ENCODE measurements at places on chromosomes 6 and 20. TPM values are rescaled to one million over a fixed set of nuclear protein-coding genes. Genes with fewer than 3 reads are reported as not detected.
A peak's percentile ranks its signal among the peaks of the same experiment; 100 is the strongest.

DNA sequence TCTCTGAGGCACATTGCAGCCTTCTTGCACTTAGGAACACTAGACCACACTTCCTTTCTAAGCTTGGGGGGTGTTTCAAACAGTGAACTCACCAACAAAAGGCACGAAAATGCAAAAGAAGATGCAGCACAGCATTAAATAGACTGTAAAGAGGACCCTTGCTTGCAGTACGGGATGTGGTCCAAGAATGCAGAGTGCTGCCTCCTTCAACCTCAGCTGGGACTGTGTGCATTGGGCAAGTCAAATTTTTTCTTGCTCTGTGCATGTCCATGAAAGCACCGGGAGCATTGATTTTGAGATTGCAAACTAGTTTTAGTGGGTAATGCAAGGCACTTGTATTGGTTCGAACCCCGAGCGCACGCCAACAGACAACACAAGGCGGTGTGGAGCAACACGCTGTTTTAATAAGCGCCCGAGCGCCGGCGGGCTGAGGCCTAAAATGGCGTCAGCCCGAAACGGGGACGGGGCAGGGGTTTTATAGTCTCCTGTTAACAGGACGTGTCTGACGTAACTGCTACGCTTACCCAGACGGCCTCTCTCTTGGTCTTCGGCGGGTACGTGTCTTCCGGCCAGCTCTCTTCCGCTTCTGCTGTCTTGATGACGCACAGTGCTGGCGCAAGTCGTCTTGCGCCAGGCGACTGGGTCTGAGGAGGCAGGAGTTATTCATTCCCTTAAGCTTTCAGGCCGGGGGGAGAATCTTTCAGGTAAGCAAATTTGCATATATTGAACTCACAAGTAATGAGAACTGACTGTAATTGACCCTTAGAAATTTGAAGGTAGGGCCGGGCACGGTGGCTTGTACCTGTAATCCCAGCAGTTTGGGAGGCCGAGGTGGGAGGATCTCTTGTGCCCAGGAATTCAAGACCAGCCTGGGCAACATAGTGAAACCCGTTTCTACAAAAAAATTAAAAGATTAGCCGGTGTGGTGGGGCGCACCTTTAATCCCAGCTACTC, 18.7 kb upstream of the ZFP64 start:
- no peak for DNase-seq

DNA sequence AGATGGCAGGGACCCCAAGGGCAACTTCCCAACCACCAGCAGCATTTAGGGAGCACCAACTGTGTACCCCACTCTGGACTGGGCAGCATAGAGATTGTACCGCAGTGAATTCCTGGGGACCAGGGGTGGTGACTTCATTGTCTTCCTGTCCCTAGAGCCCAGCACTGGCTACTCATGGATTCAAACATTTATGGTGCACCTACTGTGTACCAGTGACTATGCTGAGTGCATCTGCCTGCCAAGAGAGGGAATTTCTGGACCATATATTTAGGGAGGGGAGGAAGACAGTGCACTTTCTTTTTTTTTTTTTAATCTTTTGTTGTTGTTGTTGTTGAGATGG, 55.3 kb downstream of the UBE2V1 start:
- no peak for DNase-seq

DNA sequence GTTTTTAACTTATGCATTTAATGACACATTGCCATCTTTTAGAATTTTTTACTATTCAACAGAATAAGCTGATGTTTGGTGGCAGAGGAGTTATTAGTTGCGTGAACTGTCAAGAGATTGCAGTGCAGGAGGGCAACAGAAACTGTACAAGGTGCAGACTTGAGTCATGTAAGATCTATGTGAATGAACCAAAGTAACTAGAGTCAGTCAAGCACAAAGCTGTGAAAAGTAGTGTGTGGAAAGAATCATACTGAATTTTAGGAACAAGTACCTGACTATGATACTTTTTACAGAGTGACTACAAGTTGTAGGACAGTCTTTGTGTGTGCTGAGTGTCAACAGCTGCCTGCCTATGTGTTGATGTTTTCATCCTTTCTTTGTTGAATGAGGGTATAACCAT, 2.7 kb upstream of the C6orf163 start:
- no peak for DNase-seq

DNA sequence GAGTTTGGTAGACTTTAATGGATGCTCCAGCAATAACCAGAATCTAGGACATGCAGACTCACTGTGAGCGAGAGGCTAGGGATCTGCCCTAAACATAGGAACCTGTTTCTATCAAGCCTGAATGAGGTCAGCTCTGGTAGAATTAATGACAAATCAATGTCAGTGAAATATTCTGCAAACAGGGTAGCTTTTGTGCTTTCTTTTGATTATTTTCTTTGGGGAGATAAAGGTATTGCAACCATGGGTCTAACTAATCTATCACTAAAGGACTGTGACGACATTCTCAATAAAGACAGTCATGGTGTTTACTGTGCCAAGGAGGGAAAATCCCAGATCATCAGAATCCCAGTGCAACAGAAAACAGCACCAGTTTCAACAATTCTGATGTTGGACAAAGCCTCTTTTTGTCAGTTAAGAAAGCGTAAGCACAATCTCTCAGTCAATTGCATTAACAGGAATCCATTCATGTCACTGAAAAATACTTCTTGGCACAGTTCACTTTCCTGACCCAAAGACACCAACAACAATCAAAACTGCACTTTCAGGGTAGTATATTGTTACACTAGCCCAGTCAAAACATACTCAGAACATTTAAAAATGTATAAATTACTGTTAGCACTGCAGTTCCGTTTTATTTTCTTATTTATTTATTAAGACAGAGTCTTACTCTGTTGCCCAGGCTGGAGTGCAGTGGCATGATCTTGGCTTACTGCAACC, 36.8 kb upstream of the SMIM29 start:
- DNase-seq: no peak

GRCh38 chr6:141988954-141989705, 143.6 kb upstream of the GJE1 start:
- DNase-seq: peak; percentile 26

- no peak for DNase-seq
These were observed 85.1 kb downstream of the MDN1 start for GRCh38 chr6:89734526-89734925.

DNA sequence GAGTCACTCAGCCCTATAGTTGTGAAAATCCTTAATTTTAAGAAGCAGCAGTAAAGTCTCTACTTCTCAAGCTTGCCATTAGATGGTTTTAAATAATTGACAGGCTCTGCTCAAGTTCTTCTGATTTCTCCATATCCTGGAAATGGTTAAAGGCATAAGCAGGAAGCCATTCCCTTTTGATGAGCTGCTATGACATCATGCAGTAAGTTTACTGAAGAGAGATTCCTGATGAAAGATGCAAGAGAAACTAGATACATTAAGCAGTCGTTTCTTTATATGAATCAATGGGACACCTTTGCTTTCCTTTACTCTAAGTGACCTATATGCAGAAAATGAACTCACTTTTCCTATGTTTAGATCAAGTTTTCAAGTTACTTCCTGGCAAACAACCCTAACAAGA, 9.8 kb downstream of the POPDC3 start:
- no peak for DNase-seq

DNA sequence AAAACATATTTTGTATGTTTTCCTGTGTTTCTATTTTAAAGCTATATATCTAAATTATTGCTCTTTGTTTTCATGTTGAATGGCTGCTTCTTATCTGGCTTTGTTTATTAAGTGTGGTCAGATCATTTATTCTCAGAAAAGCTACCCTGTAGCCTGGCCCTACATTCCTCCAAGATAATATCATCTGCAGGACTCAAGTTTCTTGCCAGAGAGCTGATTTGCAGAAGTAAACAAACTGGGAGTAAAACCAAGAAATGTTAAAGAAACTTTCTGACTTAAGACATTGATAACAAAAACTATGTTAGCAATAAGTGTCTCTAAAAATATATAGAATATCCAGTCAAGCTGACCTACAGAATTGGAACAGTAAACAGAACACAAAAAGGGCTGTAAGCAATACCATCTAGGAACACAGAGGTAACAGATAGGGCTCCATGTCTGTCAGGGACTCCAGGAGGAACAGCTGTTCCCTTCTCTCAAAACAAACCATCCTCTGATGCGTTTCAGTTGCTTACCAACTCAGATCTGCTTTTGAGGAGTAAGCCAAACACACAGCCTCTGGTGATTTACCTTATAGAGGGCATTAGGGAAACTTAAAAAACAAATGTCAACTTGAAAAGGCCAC, 17.5 kb upstream of the CEP85L start:
- DNase-seq: peak; percentile 61

GRCh38 chr6:108494434-108494833, 66.3 kb upstream of the FOXO3 start:
- DNase-seq: no peak

DNA sequence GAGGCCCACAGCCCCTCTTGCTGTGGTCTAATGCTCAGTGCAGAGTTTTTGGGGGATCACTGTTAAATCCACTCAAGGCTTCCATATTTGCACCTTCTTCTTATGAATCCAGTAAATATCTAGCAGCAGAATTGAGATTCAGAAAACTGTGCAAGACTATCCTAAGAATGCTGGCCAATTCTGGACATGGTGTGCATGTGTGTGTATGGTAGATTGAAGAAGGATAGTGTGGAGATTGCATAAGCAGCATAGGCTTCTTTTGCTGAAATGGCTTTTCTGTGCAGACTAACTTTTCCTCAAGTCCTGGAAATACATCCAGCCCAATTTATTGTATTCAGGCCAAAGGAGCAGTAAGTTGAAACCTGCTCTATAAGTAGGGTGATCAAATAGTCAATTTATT, 39.7 kb downstream of the FBXO9 start:
- DNase-seq: no peak

DNA sequence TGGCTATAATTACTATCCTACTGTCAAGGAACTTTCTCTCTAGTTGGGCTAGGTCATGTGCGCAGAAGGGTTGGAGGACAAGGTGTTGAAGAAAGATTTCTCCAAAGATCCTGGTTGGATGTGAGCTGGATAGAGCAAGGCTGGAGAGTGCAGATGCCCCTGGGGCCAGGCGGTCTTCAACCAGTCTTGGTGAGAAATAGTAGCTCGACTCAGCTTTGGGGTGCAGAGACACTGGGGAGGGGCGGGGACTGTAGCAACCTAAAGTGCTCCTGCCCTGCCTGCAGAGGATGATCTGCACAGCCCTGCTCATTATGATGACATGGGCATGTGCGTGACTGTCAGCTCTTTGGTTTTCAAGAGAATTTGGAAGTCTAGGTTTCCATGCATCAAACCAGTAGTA, 35.9 kb downstream of the PHACTR3 start:
- no peak for DNase-seq

- DNase-seq: no peak
These were observed 9.8 kb upstream of the AKAP7 start for GRCh38 chr6:131125431-131125830.

DNA sequence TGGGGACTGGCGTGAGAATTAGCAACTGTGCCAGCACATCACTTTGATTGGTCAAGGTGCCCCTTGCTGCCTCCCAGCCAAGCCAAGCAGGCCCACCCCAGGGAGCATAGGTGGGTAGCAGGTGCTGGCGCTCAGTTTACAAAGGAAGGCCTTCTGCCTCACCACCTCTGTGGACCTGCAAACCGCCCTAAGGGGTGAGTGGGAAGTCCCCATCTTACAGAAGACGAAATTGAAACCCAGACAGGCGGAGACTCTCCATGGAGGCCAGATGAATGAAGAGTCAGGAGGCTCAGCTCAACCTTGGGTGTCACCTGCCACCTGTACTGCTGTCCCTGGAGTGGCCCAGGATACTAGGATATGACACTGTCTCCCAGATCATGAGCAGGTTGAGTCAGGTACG, 21.5 kb upstream of the MAS1L start:
- DNase-seq: no peak

- peak; percentile 26 for DNase-seq
These were observed 551 bp upstream of the ATP5F1E start for GRCh38 chr20:59032713-59033059.

GRCh38 chr6:44622956-44623355, 235.4 kb downstream of the CDC5L start:
- no peak for DNase-seq

- DNase-seq: no peak
These were observed 75.9 kb downstream of the PHACTR3 start for GRCh38 chr20:59680148-59680650.

The NKAPL gene
- total RNA-seq: not detected

The TRIM15 gene
- not detected for total RNA-seq

The PNPLA1 gene
- total RNA-seq: not detected

The HTR1B gene
- not detected for total RNA-seq

The CALHM5 gene
- total RNA-seq: 8.7 TPM

The AHI1 gene
- 1.9 TPM for total RNA-seq

The C6orf132 gene
- total RNA-seq: not detected

Measured in H4 (cell line).